ENCODE measurements at places on chromosomes 3 and 15. TPM values are rescaled to one million over a fixed set of nuclear protein-coding genes. Genes with fewer than 3 reads are reported as not detected.

DNA sequence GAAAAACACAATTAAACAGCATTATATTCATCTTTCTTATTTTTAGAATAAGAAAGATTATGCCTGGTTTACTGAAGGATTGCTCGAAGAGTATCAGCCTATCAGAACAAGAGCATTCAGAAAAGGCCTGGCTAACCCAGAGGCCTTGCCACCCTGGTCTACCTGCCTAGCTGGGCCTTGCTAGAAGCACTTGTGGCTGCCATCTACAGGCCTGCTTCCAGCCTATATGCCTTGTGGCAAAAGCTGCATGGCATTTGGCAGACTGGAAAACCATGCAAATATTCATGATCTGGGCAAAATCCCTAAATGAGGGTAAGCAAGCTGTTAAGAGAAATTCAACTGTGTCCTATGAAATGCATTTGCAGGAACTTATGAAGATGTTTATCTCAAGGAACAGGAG lies 9.3 kb upstream of the ATP13A4 start:
- H3K36me3 ChIP-seq = no peaks in the 10 kb centered on the region
- no peak overlapping the region for H3K4me3 ChIP-seq
- peaks cover 14% of the 10 kb centered on the region for H3K4me1 ChIP-seq
- no peaks in the 10 kb centered on the region for H3K27me3 ChIP-seq
- DNase-seq = peak; percentile 73
- no peak overlapping the region for H3K27ac ChIP-seq

- DNase-seq = no peak
- H3K36me3 ChIP-seq = no peaks in the 10 kb centered on the region
- H3K4me3 ChIP-seq = no peak overlapping the region
- H3K4me1 ChIP-seq = peaks cover 55% of the 10 kb centered on the region
- peak overlapping the region; percentile 67 for H3K27ac ChIP-seq
Measured at GRCh38 chr15:64461721-64462162, 1.4 kb downstream of the ZNF609 start.

- no peak overlapping the region for H3K27ac ChIP-seq
- H3K4me1 ChIP-seq = peaks cover 47% of the 10 kb centered on the region
- H3K27me3 ChIP-seq = no peaks in the 10 kb centered on the region
- DNase-seq = no peak
Measured at GRCh38 chr3:37907906-37908305, 46.2 kb downstream of the CTDSPL start.

PTX3 gene
- 16.5 TPM for total RNA-seq

- no peak for DNase-seq
- H3K4me3 ChIP-seq = no peak overlapping the region
- no peaks in the 10 kb centered on the region for H3K4me1 ChIP-seq
- no peaks in the 10 kb centered on the region for H3K27me3 ChIP-seq
Measured at GRCh38 chr15:50330921-50331320, 24.1 kb downstream of the GABPB1 start.

- no peak overlapping the region for H3K4me3 ChIP-seq
- no peaks in the 10 kb centered on the region for H3K36me3 ChIP-seq
- no peak for DNase-seq
- no peaks in the 10 kb centered on the region for H3K27me3 ChIP-seq
- peaks cover 44% of the 10 kb centered on the region for H3K4me1 ChIP-seq
Measured at GRCh38 chr3:12556314-12556689, 585 bp upstream of the MKRN2 start.

ZKSCAN7 gene
- total RNA-seq = 3.3 TPM

GRCh38 chr15:96180087-96180748 lies 150.3 kb upstream of the NR2F2 start:
- H3K27ac ChIP-seq = no peak overlapping the region
- H3K4me3 ChIP-seq = no peak overlapping the region
- no peaks in the 10 kb centered on the region for H3K36me3 ChIP-seq
- DNase-seq = no peak
- peaks cover 22% of the 10 kb centered on the region for H3K4me1 ChIP-seq
- no peaks in the 10 kb centered on the region for H3K27me3 ChIP-seq

FBXL2 gene
- total RNA-seq = 5.3 TPM

ROPN1B gene
- total RNA-seq = 0.52 TPM

- no peak overlapping the region for H3K27ac ChIP-seq
- H3K27me3 ChIP-seq = no peaks in the 10 kb centered on the region
- no peak overlapping the region for H3K4me3 ChIP-seq
- H3K36me3 ChIP-seq = no peaks in the 10 kb centered on the region
- DNase-seq = no peak
Measured at GRCh38 chr15:56411122-56411749, 46.0 kb downstream of the TEX9 start.

- no peaks in the 10 kb centered on the region for H3K36me3 ChIP-seq
- no peak for DNase-seq
- peaks cover 21% of the 10 kb centered on the region for H3K4me1 ChIP-seq
- no peaks in the 10 kb centered on the region for H3K27me3 ChIP-seq
- no peak overlapping the region for H3K4me3 ChIP-seq
Measured at GRCh38 chr3:177674186-177674585, 476.9 kb upstream of the TBL1XR1 start.

GRCh38 chr15:100898152-100898490 lies 18.5 kb downstream of the ALDH1A3 start:
- H3K36me3 ChIP-seq = no peaks in the 10 kb centered on the region
- H3K27ac ChIP-seq = no peak overlapping the region
- DNase-seq = no peak

DNA sequence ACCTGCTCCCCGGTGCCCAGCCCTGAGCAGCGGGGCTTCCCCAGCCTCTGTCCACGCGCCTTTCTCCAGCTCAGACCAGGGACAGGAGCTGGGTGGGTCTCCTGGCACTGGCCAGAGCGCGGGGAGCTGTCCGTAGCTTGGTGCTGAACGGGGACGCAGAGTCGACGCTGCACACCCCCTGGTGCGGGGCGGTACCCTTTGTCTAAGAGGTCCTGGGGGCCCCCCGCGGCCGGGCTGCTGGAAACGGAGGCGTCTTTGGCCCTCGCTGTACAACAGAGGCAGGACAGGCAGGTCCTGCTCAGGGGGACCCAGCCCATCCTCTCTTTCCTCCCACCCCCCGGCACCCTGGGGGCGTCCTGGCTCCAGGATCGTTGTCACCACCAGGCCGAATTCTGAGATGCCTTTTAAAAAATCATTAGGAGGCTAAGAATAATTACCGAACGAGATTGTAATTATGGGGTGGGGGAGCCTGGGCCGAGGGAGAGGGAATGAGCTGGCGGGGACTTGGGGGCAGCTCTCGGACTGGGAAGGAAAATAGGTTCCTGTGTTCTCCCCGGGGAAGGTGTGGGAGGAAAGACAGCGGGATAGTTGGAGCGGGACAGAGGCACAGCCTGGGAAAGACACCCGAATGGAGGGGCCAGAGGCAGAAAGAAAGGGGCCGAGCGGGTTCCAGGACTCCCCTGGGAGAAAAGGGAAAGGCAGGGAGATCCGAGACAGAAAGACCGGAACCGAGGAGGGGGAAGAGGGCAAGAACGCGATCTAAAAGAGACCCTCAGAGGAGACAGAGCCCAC lies 4.1 kb upstream of the SKOR1 start:
- H3K36me3 ChIP-seq = no peaks in the 10 kb centered on the region
- no peak overlapping the region for H3K4me3 ChIP-seq
- peaks cover 56% of the 10 kb centered on the region for H3K4me1 ChIP-seq
- DNase-seq = peak; percentile 47
- no peak overlapping the region for H3K27ac ChIP-seq

ZNF662 gene
- total RNA-seq = 6.5 TPM

GRCh38 chr3:16134173-16134928 lies 40.1 kb upstream of the GALNT15 start:
- H3K4me3 ChIP-seq = no peak overlapping the region
- no peaks in the 10 kb centered on the region for H3K27me3 ChIP-seq
- no peak for DNase-seq
- no peak overlapping the region for H3K27ac ChIP-seq

DNA sequence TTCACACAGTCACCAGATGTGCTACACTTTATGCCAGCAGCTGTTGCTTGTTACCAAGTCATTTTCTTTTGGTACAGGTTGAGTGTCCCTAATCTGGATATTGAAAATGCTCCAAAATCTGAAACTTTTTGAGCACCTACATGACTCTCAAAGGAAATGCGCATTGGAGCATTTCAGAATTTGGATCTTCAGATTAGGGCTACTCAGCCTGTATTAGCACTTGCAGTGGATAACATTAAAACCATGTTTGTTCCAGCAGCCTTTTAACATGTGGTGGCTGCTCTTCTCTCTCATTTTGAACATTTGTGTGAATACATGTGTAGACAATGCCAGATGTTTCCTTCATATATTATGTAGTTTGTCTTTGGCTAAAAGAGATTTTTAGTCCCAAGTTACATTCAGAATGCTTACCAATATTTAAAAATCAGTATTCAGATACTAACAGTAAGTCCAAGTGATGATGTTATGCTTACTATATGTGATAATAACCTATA lies 230.9 kb upstream of the UBE2E1 start:
- H3K27ac ChIP-seq = no peak overlapping the region
- no peaks in the 10 kb centered on the region for H3K4me1 ChIP-seq
- DNase-seq = no peak
- no peaks in the 10 kb centered on the region for H3K27me3 ChIP-seq
- H3K36me3 ChIP-seq = no peaks in the 10 kb centered on the region

DNA sequence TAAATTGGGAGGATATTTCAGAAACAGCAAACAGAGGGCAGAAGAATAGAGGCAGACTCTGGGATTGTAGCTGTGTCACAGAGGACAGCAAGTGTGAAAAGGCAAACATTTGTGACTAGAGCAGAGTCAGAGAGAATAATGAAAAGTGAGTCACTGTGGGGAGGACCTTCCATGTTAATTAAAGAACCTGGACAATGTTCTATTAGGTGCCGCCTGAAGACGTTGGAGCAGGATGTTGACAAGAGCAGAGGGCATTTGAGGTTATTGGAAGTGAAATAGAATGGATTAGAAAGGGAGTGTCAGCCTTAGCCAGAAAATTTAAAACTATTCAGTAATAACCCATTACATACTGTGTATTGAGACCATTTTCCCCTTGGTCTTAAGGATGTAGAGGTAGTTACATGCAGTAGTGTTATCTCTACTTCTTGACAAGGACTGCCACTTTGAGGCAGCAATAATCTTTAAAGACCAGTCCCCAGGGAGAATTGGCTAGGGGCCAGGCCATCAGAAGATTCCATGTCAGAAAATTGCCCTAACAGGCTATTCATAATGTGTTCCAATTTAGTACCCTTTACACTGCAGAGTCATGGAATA lies 5.8 kb downstream of the ACKR2 start:
- H3K4me3 ChIP-seq = no peak overlapping the region
- H3K27me3 ChIP-seq = no peaks in the 10 kb centered on the region
- H3K27ac ChIP-seq = no peak overlapping the region
- peaks cover 24% of the 10 kb centered on the region for H3K4me1 ChIP-seq
- no peak for DNase-seq

HESX1 gene
- not detected for total RNA-seq

DNA sequence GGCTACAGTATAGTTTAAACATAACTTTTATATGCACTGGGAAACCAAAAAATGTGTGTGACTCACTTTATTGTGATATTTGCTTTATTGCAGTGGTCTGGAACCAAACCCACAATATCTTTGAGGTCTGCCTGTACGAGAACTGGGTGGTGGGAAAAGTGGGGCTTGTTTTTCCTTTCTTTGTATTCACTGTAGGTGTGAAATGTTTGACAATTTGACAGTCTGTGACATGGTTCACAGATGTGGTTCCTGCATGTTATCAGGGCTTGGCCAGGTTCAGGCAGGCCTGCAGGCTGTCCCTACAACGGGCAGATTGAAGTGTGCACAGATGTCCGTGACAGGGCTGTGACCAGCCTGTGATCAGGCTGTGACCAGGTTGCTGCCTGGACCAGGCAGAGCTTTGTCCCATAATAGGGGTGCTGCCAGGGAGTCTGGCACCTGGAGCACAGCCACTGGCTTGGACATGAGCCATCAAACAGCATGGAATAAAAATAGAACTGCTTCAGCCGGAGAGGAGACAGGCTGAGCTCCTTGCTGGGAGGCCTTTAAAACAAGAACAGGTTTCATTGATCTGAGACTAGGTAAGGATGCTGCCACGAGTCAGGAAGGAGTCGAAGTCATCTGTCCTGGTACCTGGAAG lies 61.0 kb downstream of the KLF13 start:
- no peaks in the 10 kb centered on the region for H3K27me3 ChIP-seq
- peaks cover 37% of the 10 kb centered on the region for H3K4me1 ChIP-seq
- H3K36me3 ChIP-seq = no peaks in the 10 kb centered on the region
- no peak overlapping the region for H3K4me3 ChIP-seq
- DNase-seq = peak; percentile 96

GRCh38 chr3:140004271-140004670 lies 69.3 kb downstream of the CLSTN2 start:
- no peak for DNase-seq
- no peaks in the 10 kb centered on the region for H3K27me3 ChIP-seq

GRCh38 chr3:129068291-129068886 lies 7.8 kb downstream of the GP9 start:
- no peaks in the 10 kb centered on the region for H3K36me3 ChIP-seq
- no peaks in the 10 kb centered on the region for H3K27me3 ChIP-seq
- H3K27ac ChIP-seq = peak overlapping the region; percentile 49

GRCh38 chr3:183845608-183846288 lies 20.4 kb upstream of the MAP6D1 start:
- DNase-seq = no peak
- H3K4me3 ChIP-seq = no peak overlapping the region
- H3K36me3 ChIP-seq = peaks cover 4% of the 10 kb centered on the region
- no peak overlapping the region for H3K27ac ChIP-seq
- peaks cover 5% of the 10 kb centered on the region for H3K4me1 ChIP-seq
- no peaks in the 10 kb centered on the region for H3K27me3 ChIP-seq

- no peak for DNase-seq
- no peak overlapping the region for H3K4me3 ChIP-seq
- no peaks in the 10 kb centered on the region for H3K27me3 ChIP-seq
- H3K27ac ChIP-seq = no peak overlapping the region
Measured at GRCh38 chr3:183131735-183132134, 30.8 kb downstream of the LAMP3 start.

GRCh38 chr3:114052216-114052615 lies 4.1 kb downstream of the CCDC191 start:
- H3K27ac ChIP-seq = no peak overlapping the region
- no peak for DNase-seq
- H3K4me1 ChIP-seq = peaks cover 8% of the 10 kb centered on the region
- no peak overlapping the region for H3K4me3 ChIP-seq
- H3K36me3 ChIP-seq = no peaks in the 10 kb centered on the region

DNA sequence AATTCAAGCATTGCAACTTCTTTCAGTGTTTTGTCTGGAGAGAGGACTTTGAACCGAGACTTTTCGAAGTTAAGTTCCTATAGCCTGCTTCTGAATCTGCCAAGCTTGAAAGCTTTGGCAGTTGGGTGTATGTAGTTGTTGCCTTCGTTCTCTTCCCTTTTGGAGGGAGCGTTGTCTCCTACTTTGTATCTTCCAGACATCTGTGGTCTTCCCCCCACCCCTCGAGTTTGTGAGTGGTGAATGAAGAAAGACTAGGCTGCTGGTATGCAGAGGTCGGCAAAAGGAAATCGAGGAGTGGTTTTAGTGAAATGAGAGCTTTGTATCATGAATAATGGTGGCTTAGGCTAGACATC lies 1.3 kb downstream of the CTNNB1 start:
- DNase-seq = no peak
- H3K27me3 ChIP-seq = no peaks in the 10 kb centered on the region
- H3K27ac ChIP-seq = peak overlapping the region; percentile 4
- H3K4me3 ChIP-seq = peak overlapping the region; percentile 66
- no peaks in the 10 kb centered on the region for H3K36me3 ChIP-seq
- peaks cover 50% of the 10 kb centered on the region for H3K4me1 ChIP-seq

CYFIP1 gene
- 68.6 TPM for total RNA-seq
